ENCODE measurements at places on chromosomes 6 and 20.

GRCh38 chr6:12170351-12171092 is 119.6 kb upstream of the EDN1 start:
- no peak for DNase-seq

GRCh38 chr6:111129013-111129412 is 41.7 kb downstream of the SLC16A10 start:
- DNase-seq, result no peak

DNA sequence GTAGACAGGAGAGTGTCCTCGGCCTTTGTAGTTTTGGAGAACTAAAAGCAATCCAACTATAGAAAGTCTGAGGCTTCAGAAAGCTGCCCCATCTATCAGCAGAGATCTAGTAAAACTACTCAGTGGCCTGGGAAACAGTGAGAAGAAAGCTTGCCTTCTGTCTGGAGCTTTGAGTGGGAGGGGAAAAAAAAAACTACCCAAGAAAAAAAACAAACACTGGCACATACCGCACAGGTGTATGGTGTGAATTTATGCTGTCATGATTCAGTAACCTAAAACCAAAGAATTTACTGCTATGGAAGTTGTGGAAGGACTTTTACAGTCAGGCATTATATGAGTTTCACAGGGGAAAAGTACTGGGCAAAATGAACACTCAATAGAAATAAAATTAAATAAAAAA is 280.5 kb downstream of the ADGRB3 start:
- no peak for DNase-seq

DNA sequence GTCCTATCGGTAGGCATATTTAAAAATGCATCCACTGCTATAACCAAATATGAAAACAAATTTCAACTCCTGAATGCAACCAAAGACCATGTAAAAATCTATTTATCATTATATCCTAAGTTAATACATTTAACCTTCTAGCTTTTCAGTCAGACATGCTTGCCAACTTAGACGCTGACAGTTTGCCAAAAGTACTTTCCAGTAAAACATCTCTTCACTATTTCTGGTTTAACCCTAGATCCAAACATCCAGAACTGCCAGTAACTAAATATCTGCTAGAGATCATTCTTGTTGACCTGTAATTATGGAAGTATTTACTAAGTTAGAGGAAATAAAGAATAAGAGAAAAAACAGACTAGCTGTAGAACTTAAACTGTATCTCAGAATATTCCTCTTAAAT is 210.2 kb upstream of the THEMIS start:
- DNase-seq, result no peak

DNA sequence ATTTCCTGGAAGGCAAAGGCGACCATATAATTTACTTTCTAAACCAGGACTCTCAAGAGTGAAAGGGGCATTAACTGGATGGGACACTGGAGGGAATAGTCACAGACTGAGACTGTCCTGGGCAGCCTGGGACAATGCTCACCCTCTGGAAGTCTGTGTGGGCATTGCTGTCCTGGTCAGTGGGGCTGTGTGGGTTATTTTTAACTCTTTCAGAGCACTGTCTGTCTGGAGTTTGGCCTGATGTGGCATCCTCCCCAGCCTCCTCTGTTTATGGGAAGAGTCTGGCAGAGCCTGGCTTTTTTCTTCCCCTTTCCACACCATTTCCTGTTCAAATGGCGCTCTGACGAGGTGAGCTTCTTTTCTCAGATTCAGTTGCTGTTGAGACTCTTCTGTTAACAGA is 11.7 kb downstream of the DAAM2 start:
- no peak for DNase-seq

GRCh38 chr6:39054577-39055142 is 6.1 kb downstream of the GLP1R start:
- peak; percentile 10 for DNase-seq

Data from activated naive CD8-positive, alpha-beta T cell treated with anti-CD3 and anti-CD28 coated beads, Interleukin-2, amount 10 ng/mL, durations not matched to agents 7 days and 5 days (primary cell).